ENCODE measurements at places on chromosomes 4 and X.

DNA sequence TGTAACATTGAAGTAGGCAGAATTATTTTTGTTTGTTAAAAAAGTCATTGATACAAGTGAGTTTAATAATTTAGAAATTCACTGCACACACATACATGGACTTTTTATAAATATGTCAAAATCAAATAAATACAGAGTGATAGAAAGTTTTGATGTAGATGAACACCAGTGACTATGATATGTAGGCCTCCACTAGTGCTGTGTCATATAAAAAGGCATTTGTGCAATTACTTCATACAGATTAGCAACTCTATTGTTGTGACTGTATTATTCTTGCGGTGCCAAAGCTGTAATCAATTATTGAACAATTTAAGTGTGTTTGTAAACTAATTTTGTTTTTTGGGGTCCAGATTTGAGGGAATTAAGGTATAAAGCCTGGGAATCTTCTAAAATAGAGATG, 366.2 kb upstream of the PITX2 start:
- DNase-seq = no peak

GRCh38 chr4:141013899-141014298, 119.4 kb downstream of the RNF150 start:
- DNase-seq = no peak

DNA sequence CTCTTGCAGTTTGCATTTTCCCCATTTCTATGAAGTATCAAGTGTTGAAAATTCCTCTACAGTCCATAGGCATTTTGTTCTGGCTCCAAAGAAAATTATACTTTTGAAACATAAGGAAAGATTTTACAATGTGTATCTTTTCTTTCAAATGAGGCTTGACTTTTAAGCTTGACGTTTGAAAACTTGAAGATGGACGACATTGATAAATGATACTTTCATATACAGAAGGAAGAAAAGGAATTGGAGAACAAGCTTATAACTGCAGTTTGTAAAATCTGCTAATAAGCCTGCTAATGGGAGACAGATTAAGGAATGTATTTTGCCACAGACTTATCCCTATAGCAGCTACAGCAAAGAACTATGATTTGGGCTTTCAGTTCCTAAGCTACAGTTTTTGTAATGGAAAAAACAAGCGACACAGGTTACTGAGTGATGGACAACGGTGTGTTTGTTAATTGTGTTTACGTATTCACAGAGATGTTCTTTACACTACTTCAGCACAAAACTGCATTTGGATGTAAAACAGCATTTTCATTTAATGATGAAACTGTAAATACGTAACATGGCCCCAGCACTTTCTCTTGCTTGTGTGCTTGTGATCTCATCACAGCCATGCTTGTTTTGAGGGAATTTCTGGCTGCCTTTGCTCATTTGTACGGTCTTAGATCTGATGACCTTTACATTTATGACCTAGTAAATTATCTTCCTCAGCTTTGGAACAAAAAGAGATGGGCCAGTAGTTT, 83.2 kb upstream of the FAT1 start:
- DNase-seq = no peak

DNA sequence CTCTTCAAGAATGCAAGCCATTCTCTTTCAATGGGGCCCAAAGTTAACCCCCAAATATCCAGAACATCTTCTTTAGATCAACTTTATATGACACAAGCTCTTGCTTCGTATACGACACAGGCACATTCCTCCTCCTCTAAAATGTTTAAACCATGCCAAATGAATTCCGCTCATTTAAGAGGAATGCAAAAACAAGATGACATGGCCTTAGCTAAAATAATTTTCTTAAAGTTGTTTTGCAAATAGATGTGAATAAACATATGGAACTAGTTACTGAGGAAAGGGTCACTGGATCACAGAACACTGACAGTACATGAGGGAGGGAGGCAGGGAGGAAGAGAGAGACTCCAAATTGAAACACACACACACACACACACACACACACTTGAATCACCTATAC, 97.4 kb downstream of the RASL11B start:
- no peak for DNase-seq

DNA sequence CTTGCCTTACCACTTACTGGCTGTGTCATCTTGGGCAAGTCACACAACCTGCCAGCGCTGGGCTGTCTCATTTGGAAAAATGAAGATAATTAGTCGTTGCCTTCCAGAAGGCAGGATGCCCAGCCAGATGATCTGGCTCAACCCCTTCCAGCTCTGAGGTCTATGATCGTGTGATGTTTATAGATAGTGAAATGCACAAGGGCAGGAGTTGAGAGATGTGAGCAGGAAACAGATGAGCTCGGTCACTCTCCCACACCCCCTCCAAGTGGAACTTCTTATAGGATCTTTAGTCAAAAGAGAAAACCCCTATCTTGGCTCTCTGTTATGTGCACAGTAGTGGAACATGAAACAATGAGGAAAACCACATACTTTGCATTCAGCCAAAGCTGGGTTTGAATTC, 336.8 kb upstream of the PPARGC1A start:
- no peak for DNase-seq

DNA sequence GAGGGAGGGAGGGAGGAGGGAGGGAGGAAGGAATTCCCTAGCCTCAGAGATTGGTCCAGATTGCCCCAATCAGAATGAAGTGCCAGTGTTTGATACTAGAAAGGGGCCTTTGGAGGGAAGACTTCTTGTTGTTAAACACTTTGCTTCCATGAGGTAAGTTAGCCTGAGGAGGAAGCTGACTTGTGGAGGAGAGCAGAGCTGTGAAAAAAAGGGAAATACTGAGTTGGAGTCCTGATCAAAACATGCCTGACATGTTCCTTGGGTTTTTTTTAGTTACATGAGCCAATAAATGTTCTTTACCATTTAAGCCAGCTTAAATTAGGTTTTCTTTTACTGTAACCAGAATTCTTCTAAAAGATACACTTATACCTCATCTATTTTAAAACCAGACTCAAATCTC, 57.6 kb downstream of the GSX2 start:
- DNase-seq = no peak

DNA sequence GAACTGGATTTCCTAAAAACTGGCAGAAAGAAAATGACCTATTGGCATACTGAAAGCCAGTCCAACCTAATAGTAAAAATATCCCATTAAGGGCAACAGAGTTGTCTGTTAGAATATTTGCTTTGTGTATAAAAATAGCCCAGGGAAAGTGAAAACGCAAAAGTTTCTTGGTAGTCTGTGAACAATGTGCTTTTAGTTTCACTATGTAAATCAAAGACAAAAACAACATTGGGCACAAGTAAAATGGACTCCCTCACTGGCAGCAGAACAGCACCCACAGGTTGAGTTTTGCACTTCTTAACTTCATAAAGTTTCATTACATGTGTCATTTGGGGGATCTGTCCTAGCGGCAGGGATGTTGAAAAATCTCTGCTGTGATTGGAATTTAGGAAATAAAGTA, 4.3 kb upstream of the FGG start:
- no peak for DNase-seq

DNA sequence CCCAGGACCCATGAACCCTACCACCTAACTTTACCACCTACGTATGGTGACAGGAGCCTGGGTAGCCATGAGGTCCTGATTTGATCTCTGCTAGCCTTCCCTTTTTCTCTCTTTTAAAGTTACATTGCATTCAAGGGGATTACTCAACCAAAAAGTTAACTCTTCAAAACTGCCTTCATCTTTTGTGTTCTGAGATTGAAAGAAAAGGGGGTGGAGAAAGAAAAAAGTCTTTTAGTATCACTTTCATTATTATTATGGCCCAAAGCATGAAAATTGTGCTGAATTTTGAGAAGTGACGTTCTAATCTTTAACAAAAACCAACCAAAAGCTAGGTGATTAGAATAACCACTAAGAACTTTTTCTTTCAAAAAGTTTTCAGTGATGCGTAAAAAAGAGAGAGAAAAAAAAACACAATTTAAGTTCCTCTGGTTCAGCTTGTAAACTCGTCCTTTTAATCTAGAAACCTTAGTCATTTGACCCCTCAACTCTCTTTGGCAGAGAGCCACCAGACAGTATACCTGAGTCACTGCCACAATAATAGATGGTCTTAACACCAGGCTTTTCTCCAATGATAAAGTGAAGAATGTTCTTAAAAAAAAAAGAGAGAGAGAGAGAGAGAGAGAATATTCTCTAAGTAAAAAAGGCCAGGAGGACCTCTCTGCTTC, 347.4 kb upstream of the FGF13 start:
- no peak for DNase-seq

DNA sequence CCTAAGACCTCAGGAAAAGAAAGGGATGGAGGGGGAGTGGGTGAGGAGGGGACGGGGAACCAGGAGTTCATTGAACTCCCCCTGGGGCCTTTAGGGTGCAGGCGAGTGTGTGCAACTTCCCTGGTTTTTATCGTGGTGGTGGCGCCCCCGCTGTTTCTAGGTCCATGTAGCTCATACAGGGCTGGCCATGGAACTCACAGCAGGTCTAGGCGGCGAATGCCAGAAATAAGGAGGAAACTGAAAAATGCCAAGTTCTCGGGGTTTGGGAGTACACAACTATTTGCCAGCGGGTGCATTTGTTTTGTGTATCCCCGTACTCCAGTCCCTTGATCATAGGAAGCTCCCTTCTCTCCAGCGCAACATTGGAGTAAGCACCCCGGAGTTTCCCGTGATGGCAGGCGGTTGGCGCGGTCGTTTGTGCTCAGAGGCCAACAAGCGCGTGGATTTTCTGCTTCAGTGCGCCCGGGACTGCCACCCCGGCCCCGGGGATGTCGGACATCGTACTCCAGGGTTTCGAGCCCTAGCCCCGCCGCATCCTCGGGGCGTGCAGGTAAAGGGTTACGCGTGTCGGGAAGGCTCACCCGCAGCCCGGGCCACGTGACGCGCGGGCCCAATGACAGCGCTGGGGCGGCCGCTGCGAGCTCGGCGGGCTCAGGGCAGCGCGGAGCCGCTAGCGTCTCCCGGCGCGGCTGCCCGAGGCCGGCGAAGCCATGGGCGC, 208.9 kb downstream of the NWD2 start:
- DNase-seq = peak; percentile 18

DNA sequence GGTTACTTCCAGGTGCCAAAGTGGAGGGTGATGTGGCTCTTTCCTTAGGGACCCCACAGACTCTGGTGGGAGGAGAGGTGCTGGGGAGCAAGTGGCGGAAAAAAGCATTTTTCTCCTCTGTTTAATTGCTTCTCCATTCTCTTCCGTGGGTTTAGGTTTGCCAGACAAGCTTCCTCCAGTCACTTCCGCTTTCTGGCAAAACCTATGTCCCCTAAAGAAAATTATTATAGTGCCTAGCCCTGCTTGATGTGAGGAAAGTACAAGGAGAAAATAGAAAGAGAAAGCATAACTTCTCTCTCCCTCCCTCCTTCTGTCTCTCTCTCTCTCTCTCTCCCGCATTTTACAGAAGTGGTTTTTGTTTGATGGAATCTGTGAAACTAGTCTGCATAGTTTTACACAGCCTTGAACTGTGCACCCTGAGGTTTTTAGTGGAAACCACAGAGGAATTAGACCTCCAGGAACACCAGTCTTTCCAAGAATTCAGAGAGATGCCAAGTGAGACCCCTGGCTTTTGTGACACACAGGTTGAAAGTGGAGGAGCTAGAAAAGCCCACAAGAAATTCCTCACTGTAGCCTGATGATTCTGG, 231.1 kb upstream of the ANXA3 start:
- no peak for DNase-seq

DNA sequence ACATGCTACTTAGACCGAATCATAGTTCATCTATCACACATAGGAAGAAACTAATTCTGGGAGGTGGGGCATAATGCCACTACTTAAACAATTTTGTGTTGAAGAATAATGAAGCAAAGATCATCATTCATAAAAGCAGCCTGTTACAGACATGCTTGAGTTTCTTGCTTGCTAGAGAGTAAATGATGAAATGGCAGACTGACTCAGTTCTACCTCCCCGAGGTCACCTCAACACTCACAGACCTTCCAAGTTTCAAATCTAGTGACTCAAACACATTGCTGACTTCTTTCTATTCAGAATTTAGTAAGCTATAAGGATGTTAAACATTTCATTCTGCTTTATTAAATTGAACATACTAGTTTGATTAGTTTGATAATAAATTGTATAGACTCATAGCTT, 636.5 kb upstream of the FRG1 start:
- no peak for DNase-seq

- DNase-seq = no peak
These were observed 211.6 kb downstream of the RCHY1 start for GRCh38 chr4:75302648-75303047.

DNA sequence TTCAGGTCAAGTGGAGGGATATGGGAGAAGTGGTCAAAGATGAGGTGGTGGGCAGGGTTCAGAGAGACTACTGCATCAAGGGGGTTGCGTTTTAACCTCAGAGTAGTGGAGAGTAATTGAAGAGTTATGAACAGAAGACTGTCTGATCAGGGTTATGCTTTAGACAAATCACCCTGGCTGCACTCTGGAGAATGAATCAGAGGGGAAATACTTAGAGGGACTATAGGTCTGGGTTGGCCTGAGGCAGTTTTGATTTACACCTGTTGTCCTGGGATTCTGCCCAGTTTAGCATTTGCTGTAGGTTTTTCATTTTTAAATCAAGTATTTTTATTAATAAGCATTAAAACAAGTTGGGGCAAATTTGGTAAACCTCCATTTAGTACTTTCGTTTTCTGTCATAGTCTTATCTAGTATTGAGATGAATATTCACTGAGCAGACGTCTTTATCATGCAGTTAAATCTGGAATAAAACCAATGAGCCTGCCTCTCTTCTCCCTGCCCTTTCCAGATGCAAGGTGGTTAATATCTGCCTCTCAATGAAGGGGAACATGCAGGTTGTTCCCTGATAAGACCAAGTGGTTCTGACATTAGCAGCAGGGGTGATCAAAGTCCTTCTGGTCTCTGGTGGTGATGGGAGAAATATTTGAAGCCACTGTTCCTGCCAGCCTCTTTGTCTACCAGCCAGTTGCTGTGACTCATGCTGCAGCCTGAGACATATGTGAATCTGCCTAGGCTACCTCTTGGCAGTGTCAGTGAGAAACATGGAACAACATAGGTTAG, 116.0 kb upstream of the RPS6KA3 start:
- DNase-seq = no peak

- DNase-seq = no peak
These were observed 806.0 kb downstream of the ADGRL3 start for GRCh38 chr4:62006108-62006507.

GRCh38 chrX:3485727-3486126, 139.3 kb upstream of the MXRA5 start:
- no peak for DNase-seq

DNA sequence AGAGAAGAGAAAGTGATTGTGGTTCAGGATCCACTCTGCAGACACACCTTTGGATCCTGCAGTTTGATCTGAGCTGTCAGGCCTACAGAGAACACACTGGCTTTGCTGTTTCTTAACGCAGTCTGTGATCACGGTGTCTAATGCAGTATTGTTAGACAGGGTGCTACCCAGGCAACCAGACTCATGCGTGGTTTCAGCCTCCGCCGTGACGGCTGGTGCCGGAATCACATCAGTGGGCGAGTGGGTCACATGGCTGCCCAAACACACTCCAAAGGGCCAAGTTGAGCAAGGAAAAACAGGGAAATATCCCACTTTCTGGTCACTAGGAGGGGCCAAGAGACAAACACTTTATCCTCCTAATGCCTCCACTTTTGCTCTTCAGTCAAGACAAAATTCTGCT, 27.5 kb downstream of the CCDC149 start:
- no peak for DNase-seq

Measured in activated CD4-positive, alpha-beta T cell treated with anti-CD3 and anti-CD28 coated beads, Interleukin-2, amount 50 U/mL, for 24 hours (primary cell).